Progenitor cell of endocrine pancreas (in vitro differentiated cells): ENCODE measurements at places on chromosomes 16 and 17. TPM values are rescaled to one million over a fixed set of nuclear protein-coding genes. Genes with fewer than 3 reads are reported as not detected.

GRCh38 chr17:78709119-78709681, 72.9 kb downstream of the CYTH1 start:
- no peak overlapping the region for H3K27ac ChIP-seq
- no peaks in the 10 kb centered on the region for H3K27me3 ChIP-seq
- no peak for DNase-seq
- peaks cover 7% of the 10 kb centered on the region for H3K36me3 ChIP-seq

DNA sequence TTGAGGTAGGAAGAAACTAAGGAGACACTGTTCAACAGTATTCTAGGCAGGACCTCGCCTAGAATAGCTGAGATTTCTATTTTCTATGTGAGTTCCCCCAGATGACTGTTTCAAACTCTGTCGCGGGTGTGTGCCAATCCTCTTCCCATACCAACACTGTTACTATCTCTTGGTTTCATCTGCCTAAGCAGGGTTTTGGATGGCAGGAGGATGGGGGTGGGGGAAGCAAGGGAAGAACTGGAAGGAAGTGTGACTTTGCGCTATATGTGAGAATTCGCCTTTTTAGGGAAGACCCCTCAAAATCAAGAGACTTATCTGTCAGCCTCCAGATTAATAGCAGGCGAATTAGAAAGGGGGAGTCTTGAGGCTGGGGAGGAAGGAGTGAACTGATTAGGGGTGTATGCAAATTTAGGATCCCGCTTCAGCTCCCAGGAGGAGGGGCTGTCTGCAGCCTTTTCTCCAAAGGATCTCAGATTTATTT, 521 bp upstream of the G6PC3 start:
- peak overlapping the region; percentile 96 for H3K27ac ChIP-seq
- H3K4me3 ChIP-seq, result peak overlapping the region; percentile 87
- H3K36me3 ChIP-seq, result no peaks in the 10 kb centered on the region
- peaks cover 28% of the 10 kb centered on the region for H3K4me1 ChIP-seq

DNA sequence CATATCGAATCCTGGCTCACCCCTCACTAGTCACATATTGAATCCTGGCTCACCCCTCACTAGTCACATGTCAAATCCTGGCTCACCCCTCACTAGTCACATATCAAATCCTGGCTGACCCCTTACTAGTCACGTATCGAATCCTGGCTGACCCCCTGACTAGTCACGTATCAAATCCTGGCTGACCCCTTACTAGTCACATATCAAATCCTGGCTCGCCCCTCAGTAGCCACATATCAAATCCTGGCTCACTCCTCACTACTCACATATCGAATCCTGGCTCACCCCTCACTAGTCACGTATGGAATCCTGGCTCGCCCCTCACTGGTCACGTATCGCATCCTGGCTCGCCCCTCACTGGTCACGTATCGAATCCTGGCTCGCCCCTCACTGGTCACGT, 156.7 kb upstream of the RPH3AL start:
- H3K4me1 ChIP-seq, result no peaks in the 10 kb centered on the region
- peaks cover 4% of the 10 kb centered on the region for H3K27me3 ChIP-seq
- H3K36me3 ChIP-seq, result peaks cover 6% of the 10 kb centered on the region
- no peak overlapping the region for H3K4me3 ChIP-seq
- DNase-seq, result no peak
- H3K27ac ChIP-seq, result no peak overlapping the region

GRCh38 chr16:89737341-89738071, 16.2 kb downstream of the ZNF276 start:
- H3K4me3 ChIP-seq, result no peak overlapping the region
- no peaks in the 10 kb centered on the region for H3K27me3 ChIP-seq
- no peak for DNase-seq
- H3K4me1 ChIP-seq, result no peaks in the 10 kb centered on the region

DNA sequence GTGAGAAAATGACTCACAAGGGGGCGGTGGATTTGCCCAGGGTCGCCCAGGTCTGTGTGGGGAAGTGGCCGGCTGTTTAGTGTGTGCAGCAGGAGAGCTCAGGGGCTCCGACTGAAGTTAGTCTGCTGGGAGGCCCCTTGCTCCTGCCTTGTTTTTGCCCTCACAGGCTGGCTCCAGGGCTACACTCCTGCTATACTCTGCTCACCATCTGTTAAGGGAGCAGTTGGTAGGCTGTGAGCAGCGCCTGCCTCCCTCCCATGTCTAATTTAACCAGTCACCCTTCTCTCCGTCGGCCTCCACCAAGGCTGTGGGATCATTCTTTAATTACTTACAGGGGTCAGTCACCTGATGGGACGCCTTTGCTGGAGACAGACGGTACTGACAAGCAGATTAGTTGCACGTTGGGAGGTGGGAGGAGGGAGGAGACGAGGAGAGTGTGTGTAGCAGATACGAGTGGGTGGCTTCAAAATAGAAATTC, 35.5 kb downstream of the KSR1 start:
- H3K4me3 ChIP-seq, result no peak overlapping the region
- no peak for DNase-seq
- peaks cover 6% of the 10 kb centered on the region for H3K36me3 ChIP-seq
- no peaks in the 10 kb centered on the region for H3K27me3 ChIP-seq
- H3K27ac ChIP-seq, result peak overlapping the region; percentile 93

DNA sequence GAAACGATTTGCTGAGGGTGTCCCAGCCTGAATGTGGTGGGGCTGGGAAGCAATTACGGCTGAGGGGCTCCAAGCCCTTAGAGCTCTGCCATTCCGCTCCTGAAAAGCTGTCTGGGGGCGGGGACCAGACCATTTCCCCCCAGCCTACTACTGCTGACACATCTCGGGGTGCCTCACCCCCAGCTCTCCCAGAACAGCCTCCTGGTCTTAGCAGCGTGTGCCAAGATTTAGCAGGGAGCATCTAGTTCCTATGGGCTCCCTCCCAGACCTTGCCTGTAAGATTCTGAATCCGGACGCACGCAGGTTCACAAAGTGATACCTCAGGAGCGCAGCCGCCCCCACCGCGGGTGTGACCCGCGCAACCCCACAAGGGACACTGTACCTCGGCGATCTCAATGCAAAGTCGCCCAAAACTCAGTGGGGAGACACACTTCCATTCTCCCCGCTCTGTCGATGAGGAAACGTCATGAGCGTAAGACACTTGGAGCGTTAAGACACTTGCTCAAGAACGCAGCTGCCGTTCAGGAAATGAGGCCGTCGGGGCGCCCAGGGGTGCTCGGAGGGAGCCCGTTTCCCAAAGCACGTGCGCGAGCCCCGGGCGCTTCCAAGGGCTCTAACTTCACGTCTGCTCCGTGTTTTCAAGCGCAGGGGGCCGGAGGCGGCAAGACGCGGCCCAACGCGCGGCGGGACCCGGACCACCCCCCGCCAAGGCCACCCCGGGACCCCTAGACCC, 629 bp downstream of the GEMIN4 start:
- H3K4me3 ChIP-seq, result peak overlapping the region; percentile 94
- no peaks in the 10 kb centered on the region for H3K27me3 ChIP-seq
- peak overlapping the region; percentile 98 for H3K27ac ChIP-seq
- H3K4me1 ChIP-seq, result peaks cover 38% of the 10 kb centered on the region
- no peak for DNase-seq

GRCh38 chr16:69672998-69673713, 53.2 kb downstream of the NQO1 start:
- no peak overlapping the region for H3K4me3 ChIP-seq
- H3K27ac ChIP-seq, result no peak overlapping the region
- DNase-seq, result no peak
- peaks cover 23% of the 10 kb centered on the region for H3K36me3 ChIP-seq
- peaks cover 17% of the 10 kb centered on the region for H3K4me1 ChIP-seq

GRCh38 chr16:80459331-80459777, 81.4 kb upstream of the DYNLRB2 start:
- H3K4me3 ChIP-seq, result no peak overlapping the region
- H3K4me1 ChIP-seq, result peaks cover 25% of the 10 kb centered on the region
- no peaks in the 10 kb centered on the region for H3K36me3 ChIP-seq
- no peak for DNase-seq
- no peak overlapping the region for H3K27ac ChIP-seq

DNA sequence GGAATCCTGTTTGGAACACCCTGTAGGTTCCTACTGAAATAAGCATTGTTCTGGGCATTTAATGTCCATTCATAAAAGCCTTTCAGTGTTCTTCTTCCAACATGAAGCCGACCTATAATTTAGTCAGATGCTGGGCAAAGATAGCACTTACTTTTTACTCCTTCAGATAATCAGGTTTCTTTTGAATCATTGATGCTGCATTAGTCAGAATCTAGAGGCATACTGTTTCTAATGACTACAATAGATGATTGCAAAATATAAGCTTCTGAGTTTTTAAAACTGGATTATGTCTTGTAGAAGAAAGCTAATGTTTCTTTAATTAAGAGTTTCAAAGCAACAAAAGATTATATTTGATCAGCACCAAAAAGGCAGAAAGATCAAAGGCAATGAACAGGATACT, 16.0 kb downstream of the MMD start:
- no peak overlapping the region for H3K27ac ChIP-seq
- H3K27me3 ChIP-seq, result no peaks in the 10 kb centered on the region
- peaks cover 39% of the 10 kb centered on the region for H3K36me3 ChIP-seq

DNA sequence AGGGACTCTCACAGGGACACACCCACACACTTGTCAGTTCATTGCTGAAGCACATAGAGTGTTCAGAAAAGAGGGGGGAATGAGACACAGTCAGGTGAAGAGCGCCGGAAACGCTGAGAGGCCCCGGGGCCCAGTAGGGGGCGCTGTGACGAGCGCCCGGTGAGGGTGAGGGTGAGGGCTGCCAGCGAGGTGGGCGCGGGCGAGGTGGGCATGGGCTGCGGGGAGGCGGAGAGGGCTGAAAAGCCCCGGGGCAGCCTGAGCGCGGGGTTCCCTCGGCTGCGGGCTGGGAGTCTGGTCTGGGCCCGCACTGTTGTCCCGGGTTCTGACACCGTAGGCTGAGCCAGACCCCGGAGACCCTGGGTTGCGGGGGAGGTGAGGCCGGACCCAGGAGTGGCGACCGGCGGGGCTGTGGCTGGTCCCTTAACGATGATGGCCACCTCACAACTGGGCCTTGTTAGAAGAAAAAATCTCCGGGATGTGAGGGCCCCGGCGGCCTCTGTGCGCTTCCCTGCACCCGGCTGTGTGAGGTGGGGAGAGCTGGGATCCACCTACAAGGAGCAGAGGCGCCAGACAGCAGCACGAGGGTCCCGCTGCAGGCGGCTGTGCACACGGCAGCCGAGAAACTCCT, 91.4 kb downstream of the C16orf78 start:
- peak overlapping the region; percentile 50 for H3K4me3 ChIP-seq
- H3K36me3 ChIP-seq, result no peaks in the 10 kb centered on the region
- peaks cover 6% of the 10 kb centered on the region for H3K4me1 ChIP-seq
- H3K27me3 ChIP-seq, result peaks cover 46% of the 10 kb centered on the region
- H3K27ac ChIP-seq, result peak overlapping the region; percentile 75
- DNase-seq, result peak; percentile 31

DNA sequence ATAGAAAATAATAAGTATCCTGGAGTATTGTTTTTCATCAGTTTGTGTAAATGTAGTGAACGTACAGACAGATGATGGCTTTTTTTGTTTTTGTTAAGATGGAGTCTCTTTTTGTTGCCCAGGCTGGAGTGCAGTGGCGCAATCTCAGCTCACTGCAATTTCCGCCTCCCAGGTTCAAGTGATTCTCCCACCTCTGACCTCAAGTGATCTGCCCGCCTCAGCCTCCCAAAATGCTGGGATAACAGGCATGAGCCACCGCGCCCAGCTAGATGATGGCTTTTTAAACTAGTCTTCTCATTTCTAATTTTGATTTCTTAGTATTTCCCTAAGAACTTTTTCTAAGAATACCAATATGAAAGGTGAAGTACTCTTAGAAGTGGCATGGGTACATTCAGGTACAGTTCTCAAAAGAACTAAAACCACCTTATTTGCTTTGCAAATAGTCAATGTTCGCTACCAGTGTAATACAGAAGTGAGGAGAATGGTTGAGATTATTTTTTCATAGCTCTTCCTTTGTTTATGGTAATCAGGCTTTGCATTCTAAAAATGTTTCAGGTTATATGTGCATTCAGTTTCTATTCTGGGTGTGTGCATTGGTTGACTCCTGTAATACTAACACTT, 34.2 kb downstream of the TTC19 start:
- no peak overlapping the region for H3K4me3 ChIP-seq
- no peaks in the 10 kb centered on the region for H3K27me3 ChIP-seq
- peak overlapping the region; percentile 57 for H3K27ac ChIP-seq

- H3K27me3 ChIP-seq, result no peaks in the 10 kb centered on the region
- H3K36me3 ChIP-seq, result peaks cover 2% of the 10 kb centered on the region
- H3K4me1 ChIP-seq, result peaks cover 14% of the 10 kb centered on the region
- H3K27ac ChIP-seq, result peak overlapping the region; percentile 56
- no peak for DNase-seq
- no peak overlapping the region for H3K4me3 ChIP-seq
Observed at GRCh38 chr16:81457326-81458133, 12.9 kb downstream of the CMIP start.

DNA sequence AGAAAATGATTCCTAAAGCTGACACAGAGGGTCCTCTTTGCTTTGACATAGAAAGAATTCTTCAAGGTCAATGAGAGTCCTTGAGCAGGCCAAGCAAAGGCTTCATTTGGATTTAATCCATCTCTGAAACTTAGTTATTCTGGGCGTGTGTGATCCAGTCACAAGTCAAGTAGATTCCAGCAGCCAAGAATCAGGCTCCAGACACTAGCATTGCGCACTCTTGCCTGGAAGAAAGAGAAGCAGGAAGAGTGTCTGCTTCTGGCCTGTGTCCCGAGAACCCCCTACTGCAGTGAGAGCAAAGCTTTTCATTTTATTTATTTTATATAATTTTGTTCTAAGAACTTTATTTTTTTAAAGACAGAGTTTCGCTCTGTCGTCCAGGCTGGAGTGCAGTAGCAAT, 88.2 kb upstream of the CACNG5 start:
- no peak overlapping the region for H3K4me3 ChIP-seq
- H3K4me1 ChIP-seq, result no peaks in the 10 kb centered on the region
- H3K27ac ChIP-seq, result no peak overlapping the region
- no peaks in the 10 kb centered on the region for H3K36me3 ChIP-seq

DNA sequence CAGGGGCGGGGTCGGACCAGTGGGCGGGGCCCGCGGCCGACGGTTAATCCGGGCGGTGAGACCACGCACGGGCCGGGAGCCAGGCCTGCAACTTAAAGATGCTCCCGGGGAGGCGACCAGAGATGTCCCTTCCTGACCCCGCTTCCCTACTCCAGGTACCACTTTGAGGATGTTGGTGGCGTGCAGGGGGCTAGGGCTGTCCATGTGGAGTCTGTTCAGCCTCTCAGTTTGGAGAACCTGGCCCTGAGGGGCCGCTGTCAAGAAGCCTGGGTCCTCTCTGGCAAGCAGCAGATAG, 580 bp downstream of the RANGRF start:
- H3K4me3 ChIP-seq, result peak overlapping the region; percentile 89
- DNase-seq, result no peak
- H3K4me1 ChIP-seq, result peaks cover 12% of the 10 kb centered on the region
- peak overlapping the region; percentile 88 for H3K27ac ChIP-seq

Gene RANGRF
- 31.2 and 33.6 TPM in 2 replicates for total RNA-seq

Gene TTYH2
- total RNA-seq, result 0.69 and 1.1 TPM in 2 replicates

Gene EVPL
- 0.05 TPM in 1 of 2 replicates, not detected in the other for total RNA-seq

Gene NTN3
- total RNA-seq, result 2.4 and 2.5 TPM in 2 replicates

Gene MYH11
- 0.31 TPM in 1 of 2 replicates, not detected in the other for total RNA-seq

Gene SLC52A1
- total RNA-seq, result not detected in 2 replicates

Gene BAHCC1
- 36.9 and 40.5 TPM in 2 replicates for total RNA-seq

Gene RAP1GAP2
- 105 and 116 TPM in 2 replicates for total RNA-seq

Gene KRT37
- not detected in 2 replicates for total RNA-seq
